KG1 (cell line): ENCODE measurements at places on chromosomes 7 and 10.

- no peak for DNase-seq
These were observed 821.4 kb downstream of the CCSER2 start for GRCh38 chr10:85149766-85150165.

DNA sequence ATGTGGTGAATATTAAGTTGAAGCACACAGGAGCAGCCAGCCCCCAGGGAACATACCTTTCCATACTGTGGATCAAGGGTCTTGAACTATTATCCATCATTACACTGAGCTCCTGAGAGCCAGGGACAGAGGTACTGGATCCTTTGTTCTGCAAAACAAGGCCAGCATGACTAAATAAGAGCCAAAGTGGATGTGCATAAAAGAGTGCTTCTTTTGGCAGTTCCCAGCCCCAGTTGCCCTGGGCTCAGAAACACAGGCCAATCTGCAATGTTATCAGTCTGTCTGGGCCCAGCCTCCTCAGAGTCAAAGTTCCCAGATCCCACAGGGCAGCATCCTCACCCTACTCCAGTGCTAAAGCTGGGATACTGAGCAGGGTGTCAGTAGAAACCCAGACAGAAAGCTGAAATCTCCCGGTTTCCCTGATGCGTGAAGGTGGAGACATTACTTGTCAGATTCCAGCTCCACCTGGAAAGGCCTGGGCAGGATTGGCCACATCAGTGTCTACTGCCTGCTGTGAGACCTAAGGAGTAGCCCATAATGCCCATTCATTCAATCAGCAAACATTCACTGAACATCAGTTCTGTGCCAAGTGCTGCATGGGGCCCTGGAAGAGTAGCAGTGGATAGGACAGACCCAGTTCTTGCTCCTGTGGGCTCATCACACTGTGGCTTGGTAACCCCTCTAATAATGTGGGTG, 342.7 kb downstream of the CXCL12 start:
- no peak for DNase-seq

- no peak for DNase-seq
These were observed 81.0 kb upstream of the GNA12 start for GRCh38 chr7:2924866-2925840.

- no peak for DNase-seq
These were observed 235.0 kb downstream of the CCDC7 start for GRCh38 chr10:32680803-32681557.

DNA sequence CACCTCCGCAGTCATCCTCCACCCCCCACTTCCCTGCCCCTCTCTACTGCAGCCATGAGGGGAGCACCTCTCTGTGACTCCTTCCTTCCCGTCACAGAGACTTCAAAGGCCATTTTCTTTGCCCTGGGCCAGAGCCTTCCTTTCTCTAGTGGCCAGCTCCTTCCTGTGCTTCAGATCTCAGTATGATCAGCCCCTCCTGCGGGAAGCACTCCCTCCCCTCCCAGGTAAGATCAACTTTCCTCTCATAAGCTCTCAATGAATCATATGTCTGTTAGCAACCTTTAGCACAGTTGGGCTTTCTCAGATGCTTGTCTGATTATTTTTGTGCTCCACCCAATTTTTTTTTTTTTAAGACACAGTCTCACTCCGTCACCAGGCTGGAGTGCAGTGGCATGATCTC, 241.0 kb upstream of the PRSS1 start:
- DNase-seq: no peak

- no peak for DNase-seq
These were observed 160.6 kb downstream of the MLLT10 start for GRCh38 chr10:21694631-21695030.

GRCh38 chr10:96826438-96826837, 5.7 kb upstream of the LCOR start:
- no peak for DNase-seq
